ENCODE measurements at places on chromosomes 5 and 9.
A peak's percentile ranks its signal among the peaks of the same experiment; 100 is the strongest.

DNA sequence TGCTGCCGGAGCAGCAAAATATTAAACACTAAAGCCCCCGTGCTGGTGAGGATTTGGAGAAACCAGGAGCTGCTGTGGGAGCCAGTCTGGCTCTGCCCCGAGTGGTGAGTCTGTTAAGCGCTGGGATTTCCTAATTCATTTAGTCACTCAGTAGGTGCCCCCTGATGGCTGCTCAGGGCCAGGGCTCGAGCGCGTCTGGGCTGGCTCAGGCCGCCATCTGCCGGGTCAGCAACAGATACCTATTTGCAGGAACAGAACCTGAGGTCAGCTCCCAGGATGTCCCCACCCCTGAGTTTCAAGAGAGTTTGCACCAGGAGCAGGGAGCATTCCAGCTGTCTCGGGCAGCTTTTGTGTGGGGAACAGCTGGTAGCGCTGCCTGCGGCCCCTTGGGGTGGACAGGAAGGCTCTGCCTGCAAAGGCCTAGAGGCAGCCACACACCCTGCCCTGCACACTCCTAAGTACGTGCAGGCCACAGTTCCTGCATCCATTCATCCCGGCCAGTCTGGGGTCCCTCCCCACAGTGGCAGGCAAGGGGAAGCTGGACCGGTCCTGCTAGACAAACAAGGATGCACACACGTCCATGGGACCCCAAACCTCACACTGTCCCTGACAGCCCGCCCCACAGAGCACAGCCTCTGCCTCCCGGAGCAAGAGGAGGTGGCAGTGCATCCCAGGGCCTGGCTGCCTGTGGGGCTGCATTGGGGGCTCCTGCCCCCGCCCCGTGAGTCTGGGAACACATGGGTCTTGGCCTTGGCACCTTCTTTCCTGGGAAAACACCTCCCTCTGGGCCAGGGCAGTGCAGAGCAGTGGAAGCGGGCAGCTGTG is 83.7 kb downstream of the ADAMTS2 start:
- no peak for DNase-seq

- no peak for DNase-seq
Observed at GRCh38 chr9:7534211-7534935, 265.2 kb downstream of the DMAC1 start.

DNA sequence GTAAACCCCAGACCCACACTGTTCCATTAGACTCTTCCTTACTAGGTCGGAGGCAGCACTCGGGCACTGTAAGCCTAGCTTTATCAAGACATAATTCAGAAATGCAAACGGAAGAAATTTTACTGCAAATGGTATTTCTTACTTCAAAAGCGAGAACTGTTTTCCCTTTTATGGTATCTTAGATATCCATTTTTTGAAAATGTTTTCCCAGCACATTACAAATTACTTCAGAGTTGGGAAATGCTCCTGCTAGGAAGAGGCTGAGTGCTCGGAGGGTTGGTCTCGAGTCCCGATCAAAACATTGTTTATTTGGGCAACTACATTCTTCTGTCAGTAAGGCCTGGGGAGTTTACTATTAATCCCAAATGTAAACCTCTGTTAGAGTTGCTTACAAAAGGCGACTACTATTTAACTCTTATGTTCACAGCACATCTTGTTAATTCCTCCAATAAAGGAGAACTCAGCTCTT is 332.9 kb downstream of the CWC27 start:
- no peak for DNase-seq

GRCh38 chr9:115357821-115358220 is 239.9 kb upstream of the TNC start:
- no peak for DNase-seq

- DNase-seq: no peak
Observed at GRCh38 chr9:112078432-112078831, 96.7 kb downstream of the SUSD1 start.

- no peak for DNase-seq
Observed at GRCh38 chr5:138263581-138263980, 10.8 kb downstream of the GFRA3 start.

DNA sequence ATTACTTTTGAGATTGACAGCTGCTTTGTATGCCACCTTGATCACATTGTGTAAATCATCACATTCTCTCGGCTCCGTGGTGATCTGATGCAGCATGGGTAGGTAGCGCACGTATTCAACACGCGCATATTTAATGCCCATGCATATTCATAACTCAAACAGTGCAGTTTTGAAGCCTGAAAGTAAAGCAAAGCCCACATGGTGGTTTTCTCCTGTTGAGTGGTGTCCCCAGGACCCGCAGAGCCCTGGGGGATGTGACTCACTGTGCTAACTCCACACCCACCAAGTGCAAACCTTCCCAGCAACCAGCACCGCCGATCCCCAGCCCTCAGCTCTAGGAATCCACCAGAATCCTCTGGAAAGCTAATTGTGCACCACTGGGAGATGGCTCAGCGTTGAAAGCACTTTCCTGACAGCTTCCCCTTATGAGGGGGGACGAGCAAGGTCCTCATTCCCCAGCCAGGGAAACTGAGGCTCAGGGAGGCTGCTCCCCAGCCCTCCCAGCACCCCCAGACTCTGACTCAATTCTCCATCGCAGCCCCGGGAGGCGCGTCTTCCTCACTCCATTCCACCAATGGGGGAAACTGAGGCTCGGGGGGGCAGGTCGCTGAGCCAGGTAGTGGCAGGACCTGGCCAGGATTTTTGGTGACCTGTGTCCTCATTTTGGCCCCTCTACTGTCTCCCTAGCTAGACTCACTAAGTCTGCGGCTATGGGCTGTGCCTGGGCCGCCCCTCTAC is 46.4 kb downstream of the SARDH start:
- no peak for DNase-seq

GRCh38 chr5:173973616-173973969 is 15.4 kb upstream of the C5orf47 start:
- DNase-seq: no peak

DNA sequence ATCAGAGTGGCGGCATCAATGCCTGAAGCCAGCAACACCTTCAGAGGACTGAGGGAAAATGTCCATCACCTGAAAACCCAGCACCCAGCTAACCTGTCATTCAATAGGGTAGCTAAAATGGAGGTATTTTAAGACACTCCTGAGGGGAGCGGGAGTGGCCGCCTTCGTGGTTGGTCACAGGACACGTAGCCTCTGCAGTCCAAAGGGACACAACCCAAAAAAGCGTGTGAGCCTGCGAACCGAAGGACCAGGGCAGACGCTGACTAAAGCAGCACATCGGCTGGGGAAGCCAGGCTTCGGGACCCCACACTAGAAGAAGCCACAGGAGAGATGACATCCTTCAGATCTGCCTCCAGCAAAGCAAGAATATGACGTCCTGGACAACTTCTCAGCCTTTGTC is 70.6 kb downstream of the GOLPH3 start:
- no peak for DNase-seq

DNA sequence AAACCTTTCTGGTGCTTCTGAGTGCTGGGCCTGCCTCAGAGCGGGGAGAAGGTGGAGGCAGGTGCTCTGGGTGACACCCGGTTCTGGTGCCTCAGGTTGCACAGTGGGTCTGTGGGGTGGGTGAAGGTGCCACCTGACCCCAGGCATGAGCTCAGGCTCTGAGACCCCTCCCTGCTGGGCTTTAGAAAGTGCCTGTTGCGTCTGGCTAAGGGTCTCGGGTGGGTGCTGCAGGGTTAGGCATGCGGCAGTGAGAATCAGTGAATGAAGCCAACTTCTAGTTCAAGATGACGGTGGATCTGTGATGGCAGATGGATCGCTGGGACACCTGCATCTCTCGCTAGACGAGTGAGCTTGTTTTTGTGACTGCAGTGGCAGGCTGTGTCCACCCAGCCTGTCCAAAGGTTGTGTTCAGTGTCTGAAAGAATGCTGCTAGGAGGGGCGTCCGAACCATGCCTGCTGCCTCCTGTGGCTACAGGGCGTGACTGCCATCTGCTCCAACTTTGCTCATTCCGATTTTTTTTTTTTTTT is 5.0 kb downstream of the SQSTM1 start:
- no peak for DNase-seq

GRCh38 chr5:88583471-88583870 is 299.5 kb downstream of the MEF2C start:
- DNase-seq: no peak

DNA sequence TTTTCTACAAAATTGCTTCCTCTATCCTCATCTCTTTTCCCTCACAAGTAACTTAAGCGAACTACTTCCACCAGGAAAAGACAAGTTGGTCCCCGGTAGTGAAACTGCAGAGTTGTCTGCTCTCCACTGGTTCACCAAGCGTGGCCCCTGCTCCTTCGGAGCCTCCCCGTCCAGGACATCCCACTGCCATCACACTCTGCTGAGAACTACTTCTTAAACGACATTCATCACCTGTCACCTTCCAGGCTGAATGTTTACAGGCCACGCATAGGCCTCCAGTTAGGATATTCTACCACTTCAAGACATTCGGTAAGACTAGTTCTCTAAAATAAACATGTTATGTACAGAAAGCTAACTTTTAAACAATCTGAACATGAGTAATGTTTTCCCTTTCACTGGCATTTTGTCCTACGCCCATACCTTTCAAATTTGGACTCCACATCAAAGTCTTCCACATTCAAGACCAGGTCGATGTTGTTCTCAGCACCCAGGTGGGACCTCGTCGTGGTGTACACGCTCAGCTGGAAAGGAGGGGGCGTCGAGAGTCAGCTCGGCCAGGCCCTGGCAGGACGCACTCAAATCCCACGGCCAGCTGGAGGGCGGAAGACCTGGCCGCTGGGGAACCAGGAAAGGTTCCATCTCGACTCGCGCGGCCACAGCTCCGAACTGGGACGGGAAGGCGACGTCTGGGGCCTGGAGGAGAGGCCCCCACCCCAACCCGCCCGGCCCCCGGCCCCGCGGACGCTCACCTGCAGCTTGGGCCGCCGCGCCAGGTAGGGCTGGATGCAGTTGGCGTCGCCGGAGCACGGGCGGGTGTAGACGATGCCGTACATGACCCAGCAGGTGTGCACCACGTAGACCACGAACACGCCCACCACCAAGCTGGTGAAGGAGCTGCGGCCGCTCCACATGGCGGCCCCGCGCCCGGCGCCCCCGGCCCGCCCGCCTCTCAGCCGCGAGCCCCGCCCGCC is 683 bp downstream of the CLPTM1L start:
- DNase-seq: peak; percentile 37

DNA sequence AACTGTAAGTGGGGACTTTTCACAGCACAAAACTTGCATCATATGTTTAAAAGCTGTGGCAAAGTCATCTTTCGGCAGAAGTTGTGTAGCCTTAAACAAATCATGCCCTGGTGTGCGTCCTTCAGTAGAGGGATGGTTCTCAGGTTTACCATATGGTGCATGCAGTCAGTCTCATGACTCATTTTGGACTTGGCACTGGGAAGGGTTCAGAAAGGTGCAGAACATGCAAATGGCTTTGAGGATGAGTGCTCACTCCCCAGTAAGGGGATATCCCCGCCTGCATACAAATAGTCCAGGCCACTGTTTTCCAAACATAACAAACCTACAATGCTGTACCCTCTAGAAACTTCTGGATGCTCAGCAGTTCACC is 260.3 kb downstream of the NDUFS4 start:
- no peak for DNase-seq

GRCh38 chr9:104322596-104322995 is 181.5 kb upstream of the OR13F1 start:
- DNase-seq: no peak

DNA sequence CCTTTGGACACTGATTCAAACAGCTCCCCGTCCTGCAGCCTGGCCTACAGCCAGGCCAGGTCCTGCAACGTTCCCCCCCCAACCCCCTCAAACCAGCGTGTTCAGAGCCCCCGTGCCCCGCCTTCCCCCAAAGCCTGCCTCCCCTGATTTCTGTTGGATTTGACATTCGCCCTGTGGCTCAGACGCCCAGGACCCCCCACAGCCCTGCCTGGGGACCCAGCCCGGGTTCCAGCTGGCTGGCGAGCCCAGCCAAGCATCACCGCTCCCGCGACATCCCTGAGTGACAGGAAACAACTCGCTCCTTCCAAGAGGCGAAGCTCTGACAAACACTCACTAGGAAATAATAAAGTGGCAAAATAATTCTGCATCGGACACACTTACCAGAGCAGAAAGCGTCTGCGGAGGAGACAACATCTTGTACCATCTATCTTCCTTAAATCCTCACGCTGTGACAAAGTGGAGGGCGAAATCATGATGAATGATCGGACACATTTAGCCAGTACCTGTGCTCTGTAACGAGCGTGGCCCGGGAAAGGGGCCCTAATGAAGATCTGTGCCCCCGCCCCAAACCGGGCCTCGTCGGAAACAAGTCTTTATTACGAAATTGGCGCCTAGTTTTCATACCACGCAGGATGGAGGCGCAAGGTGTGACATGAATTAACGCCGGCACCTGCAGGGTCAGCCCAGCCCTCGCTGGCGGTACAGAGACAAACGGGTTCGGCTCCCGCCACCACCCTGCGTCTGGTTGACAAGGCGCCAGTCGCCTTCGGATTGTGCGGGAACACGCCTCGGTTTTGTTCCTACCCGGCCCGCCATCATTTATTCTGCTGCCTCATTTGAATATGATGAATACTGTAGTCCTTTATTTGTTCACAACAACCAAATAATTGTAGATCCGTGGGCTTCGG is 91.0 kb upstream of the MVB12B start:
- DNase-seq: no peak

- DNase-seq: no peak
Observed at GRCh38 chr5:180129291-180130190, 58.0 kb upstream of the RNF130 start.

GRCh38 chr9:83688921-83689320 is 18.8 kb downstream of the UBQLN1 start:
- DNase-seq: no peak

GRCh38 chr9:18358325-18358724 is 115.6 kb upstream of the ADAMTSL1 start:
- DNase-seq: no peak

- no peak for DNase-seq
Observed at GRCh38 chr5:54443270-54443669, 12.2 kb upstream of the HSPB3 start.

All from activated gamma-delta T cell (primary cell).